ENCODE measurements at places on chromosomes 3 and 15.

DNA sequence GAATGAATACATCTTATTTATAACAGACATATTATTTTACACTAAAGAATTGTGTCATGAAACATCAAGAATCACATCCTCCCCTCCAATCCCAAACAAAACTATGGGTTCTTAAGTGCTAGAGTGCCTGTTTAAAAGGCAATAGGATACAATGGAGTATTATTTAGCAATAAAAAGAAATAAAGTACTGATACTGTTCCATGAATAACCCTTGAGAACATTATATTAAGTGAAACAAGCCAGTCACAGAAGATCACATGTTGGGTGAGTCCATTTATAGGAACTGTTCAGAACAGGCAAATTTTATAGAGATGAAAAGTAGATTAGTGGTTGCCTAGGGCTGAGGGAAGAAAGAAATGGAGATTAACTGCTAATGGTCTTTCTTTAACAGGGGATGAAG is 86.5 kb downstream of the ANKRD28 start:
- DNase-seq: no peak

DNA sequence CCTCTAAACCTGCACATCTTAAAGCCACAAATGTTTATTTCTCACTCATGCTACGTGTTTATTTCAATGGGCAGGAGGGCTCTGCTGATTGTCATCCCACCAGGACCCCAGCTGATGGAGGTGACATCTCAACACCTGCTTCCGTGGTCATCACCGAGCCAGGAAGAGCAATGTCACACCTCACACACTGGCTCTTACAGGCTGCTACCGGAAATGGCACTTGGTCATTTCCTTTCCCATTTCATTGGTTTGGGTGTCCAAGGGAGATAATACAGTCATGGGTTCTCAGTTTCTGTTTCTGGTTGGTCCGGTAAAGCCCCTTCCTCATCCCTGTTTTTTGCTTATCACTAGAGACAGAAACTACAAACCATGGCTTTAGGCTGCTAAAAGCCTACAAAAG is 41.9 kb downstream of the ABHD2 start:
- DNase-seq: no peak

DNA sequence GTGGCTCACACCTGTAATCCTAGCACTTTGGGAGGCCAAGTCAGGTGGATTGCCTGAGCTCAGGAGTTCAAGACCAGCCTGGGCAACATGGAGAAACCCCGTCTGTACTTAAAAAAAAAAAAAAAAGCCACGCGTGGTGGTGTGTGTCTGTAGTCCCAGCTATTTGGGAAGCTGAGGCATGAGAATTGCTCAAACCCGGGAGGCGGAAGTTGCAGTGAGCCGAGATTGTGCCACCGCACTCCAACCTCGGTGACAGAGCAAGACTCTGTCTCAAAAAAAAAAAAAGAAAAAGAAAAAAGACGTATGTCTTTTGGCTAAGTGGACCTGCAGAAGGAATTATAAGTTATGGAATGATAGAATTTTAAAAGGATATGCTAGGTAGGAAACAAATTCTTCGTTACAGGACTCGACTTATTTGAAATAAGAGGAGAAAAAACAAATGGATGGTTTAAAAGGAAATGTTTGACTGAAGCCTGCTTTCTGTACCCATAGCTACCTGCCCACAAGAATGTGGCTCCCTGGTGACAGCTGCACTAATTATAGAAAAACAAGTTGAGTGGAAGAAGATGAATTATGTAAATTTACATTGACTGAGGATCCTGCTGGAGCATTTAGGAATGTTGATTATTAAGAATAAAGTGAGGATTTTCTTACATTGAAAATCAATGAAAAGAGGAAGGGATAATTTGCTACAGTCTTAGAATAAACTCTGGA is 36.0 kb upstream of the SKIL start:
- DNase-seq: no peak

DNA sequence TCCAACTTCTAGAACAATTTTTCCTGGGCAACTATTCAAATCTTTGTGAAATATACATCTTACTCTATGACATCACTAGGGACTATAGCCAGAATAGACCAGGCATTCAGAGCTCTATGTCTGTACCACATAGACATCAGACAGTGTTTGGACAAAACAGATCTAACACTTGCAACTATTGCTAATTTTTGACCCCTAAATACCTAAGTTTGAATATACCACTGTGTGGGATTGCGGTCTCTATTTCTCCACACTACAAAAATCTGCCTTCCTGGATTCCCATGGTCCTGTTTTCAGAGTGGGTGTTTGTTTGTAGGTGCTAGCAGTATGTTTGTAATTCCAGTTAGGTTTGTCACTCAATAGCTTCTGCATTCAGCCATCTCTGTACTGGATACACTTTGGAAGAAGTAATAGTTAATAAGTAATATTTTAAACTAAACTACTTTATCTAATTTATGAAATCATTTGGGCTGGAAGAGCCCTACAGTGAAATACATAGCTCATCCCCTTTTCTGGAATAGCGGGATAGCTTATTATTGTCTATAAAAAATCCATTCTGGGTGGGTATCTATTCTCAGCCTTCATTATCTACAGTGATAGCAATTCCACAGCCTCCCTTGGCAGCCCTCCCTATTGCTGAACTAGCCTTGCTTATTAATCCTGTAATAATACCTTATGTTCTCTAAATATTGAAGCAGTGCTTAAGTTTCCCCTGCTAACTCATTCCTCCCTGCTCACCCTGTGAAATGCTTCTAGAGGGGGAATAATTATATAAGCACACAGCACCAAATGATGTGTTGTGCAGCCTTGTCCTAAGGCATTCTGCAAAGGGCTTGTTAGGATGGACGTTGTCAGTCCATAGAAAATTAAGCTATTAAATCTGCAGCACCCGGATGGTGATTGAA is 49.4 kb downstream of the RBMS3 start:
- DNase-seq: no peak

GRCh38 chr3:97895216-97895615 is 73.4 kb downstream of the CRYBG3 start:
- DNase-seq: no peak

DNA sequence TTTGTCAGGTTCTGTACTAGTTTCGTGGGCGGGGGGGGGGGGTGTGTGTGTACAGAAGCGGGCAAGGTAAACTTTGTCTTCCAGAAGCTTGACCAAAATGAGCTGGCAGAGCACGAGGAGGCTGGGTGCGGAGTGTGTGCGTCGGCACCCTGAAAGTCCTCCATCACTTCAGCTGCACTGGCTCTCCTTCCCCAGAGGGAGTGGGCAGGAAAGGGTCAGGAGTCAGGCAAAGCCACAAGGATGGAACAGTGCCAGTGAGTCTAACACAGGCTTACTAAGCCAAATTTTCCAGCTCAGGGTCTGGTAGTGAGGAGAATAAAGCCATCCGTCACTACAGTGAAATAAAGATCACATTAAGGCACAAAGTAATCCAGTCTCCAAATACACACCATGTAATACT is 11.9 kb upstream of the SH3GL3 start:
- no peak for DNase-seq

DNA sequence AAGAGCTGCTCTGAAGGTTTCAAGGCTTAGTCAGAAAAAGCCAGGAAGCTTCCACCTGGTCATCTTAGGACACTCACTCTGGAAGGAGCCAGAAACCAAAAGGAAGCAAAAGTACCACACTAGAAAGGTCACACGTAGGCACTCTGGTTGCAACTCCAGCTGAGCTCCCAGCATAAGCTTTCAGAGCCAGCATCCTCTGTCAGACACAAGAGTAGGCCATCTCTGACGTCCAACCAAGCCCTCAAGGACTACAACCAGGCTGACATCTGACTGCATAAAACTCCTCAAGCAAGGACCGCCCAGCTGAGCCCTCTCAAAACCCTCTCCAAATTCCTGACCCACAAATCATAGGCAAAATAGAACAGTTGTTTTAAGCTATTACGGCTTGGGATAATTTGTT is 12.8 kb downstream of the SH3BP5 start:
- DNase-seq: no peak

- no peak for DNase-seq
Observed at GRCh38 chr3:172171396-172172075, 132.2 kb downstream of the FNDC3B start.

DNA sequence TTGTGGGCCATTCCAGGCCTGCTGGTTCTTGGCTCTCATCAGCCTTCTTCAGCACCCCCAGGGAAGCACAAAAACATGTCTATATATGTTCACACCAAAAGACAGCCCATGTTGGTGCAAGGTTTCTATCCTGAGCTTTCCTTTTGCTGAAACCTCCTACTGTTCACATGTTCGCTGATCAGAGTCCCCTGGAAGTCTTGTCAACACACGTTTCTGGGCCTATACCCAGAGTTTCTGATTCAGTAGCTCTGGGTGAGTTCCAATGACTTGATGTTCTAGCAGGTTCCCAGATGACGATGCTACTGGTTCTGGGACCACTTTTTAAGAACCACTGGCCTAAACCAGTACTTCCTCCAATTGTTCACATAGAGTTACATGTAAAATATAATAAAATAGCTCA is 46.0 kb downstream of the SUCNR1 start:
- DNase-seq: no peak

DNA sequence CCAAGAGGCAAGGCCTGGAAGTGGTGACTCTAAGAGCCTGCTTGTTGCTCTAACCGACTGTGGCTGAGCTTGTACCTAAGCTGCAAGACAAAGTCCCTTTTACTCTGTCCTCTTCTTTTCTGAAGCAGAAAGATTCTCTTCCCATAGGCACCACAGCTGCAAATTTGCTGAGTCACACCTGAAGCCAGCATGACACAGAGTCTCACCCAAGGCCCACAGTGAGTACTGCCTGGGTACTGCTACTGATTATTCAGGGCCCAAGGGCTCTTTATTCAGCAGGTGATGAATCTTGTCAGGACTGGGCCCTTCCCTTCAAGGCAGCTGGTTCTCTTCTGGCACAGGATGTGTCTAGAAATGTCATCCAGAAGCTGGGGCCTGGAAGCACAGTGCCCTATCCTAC is 18.9 kb upstream of the TIGIT start:
- DNase-seq: no peak

- no peak for DNase-seq
Observed at GRCh38 chr15:48677821-48678220, 32.3 kb upstream of the FBN1 start.

- no peak for DNase-seq
Observed at GRCh38 chr3:138941259-138941885, 5.6 kb downstream of the FOXL2 start.

- no peak for DNase-seq
Observed at GRCh38 chr15:93974804-93975481, 256.4 kb upstream of the MCTP2 start.

DNA sequence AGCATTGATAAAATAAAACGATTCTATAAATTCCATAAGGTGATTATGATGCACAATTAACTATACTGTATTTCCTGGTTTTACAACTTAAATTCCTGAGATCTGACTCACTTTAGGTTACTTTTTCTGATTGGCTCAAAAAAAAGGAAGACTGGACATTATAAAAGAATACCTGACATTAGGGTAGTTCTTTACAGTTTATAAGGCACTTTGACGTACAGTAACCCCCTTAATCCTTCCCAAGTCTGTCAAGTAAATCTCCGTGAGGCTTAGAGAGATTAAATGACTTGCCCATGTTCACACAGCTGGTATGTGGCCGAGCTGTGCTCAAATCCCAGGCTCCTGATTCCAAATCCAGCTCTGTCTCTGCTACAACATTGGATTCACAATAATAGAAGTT is 1.0 kb upstream of the SLTM start:
- no peak for DNase-seq

GRCh38 chr3:104286645-104287044 is 1080.1 kb upstream of the ALCAM start:
- no peak for DNase-seq

Data from effector memory CD4-positive, alpha-beta T cell (primary cell).